CD4-positive, alpha-beta T cell treated with Interleukin-10 for 1 hour (primary cell): ENCODE measurements at places on chromosomes 16 and 17.

- no peak for DNase-seq
These were observed 108.1 kb downstream of the IRX3 start for GRCh38 chr16:54178478-54178976.

DNA sequence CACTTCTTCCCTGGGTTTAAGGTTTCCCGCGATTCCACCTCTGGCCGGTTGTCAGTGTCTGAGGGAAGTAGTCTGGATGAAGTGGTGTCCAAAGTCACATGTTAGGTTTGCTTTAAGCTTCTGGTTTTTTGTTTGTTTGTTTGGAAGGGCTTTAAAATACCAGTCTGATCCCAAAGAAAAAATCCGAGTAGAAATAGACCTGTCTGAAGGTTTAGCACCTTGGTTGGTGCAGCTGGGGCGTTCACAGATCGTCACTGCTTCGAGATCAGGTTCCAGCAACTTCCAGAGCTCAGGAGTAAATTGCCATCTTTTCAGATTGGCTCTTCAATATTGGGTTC lies 567 bp downstream of the TMEM97 start:
- no peak for DNase-seq

GRCh38 chr16:6964679-6965078 lies 368.0 kb upstream of the RBFOX1 start:
- no peak for DNase-seq

- DNase-seq, result no peak
These were observed 21.5 kb upstream of the RFFL start for GRCh38 chr17:35084987-35085386.

GRCh38 chr17:55830699-55831471 lies 80.0 kb downstream of the PCTP start:
- no peak for DNase-seq

DNA sequence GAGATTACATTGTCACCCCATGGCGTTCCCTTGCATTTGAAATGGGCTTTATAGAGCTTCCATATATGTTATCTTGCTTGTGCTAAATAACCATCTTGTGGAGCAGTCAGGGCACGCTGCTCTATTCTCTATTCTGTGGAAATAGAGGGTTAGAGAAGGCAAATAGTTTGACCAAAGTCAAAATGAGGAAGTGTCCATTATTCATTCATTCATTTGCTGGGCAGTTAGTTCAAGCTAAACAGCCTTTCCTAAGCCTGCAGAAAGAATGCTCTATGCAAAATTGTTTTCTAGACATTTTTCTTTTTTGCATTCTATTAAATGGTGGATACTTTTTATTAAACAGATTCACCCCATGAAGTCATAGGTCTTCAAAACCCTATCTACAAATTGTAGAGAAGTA lies 67.8 kb upstream of the ELAC2 start:
- no peak for DNase-seq

DNA sequence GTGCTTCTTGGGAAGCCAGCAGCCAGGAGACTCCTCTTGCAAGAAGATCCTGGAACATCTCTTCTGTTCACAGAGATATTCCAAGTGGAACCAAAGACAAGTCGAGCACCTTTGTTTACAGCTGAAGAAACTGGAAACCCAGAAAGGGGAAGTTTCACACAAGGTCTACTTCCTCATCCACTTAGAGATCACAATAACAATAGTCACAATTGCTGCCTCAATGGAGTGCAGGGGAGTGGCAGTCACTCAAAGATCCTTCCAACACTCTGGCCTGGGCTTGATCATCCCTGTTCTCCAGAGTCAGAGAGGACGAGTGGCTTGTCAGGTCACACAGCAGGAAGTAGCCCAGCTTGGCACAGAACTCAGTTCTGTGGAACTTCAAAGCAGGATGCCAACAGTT lies 46.9 kb upstream of the SIAH1 start:
- DNase-seq, result no peak

DNA sequence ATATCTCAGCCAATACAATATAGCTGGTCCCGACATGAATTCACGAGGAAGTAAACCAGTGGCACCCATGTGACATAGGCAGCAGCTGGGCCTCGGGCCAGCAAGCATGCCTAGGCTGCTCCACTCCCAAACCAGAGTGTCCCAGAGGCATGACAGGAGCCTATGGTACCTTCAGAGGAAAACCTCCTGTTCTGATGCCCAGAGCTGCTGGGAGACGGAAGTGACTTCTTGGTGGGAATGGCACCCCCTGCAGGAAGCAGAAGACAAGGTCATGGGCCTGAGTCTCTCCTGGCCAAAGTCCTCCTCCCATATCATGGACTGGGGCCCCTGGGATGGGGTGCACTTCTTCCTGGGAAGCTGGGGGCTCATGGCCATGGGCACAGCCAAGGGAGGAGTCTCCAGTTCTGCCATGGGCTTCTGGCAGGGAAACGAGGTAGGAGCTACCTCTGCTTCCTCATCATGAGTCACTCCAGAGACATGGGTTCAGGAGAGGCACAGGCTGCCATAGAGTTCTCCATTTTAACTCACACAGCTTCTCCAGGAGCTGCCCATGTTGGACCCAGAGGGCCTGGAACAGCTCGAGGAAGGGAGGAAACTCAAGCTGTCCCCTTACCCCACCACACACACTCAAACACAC lies 13.4 kb downstream of the FBF1 start:
- peak; percentile 8 for DNase-seq

GRCh38 chr17:41211845-41212466 lies 14.5 kb upstream of the KRTAP9-2 start:
- DNase-seq, result no peak

DNA sequence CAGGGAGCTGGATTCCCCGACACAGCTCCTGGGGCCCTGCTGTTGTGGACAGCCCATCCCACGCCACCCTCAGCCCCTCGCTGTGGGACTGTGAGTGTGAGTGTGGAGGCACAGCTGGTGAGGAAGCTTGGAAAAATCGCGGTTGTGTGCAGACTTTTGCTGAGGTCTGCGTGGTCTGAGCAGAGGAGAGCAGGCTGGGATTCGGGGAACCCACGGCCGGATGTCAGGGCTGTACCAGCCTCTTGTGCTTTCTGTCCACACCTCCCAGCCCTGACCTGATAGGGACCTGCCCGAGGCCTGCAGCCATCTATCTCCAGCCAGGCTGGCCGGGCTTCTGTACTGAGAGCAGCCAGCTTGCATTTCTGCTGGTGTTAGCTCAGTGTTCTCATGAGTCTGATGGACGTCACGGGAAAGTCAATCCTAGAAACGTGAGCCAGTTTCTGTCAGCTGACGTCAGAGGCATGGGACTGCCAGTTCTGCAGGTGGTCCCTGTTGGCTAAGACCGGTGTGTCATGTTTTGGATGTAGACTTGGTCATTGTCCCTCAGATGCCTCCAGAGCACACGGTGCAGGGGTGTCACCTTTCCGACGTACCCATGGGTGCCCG lies 72.8 kb upstream of the ZNF750 start:
- DNase-seq, result no peak

- DNase-seq, result peak; percentile 82
These were observed 1.6 kb downstream of the MRM1 start for GRCh38 chr17:36602924-36603384.

DNA sequence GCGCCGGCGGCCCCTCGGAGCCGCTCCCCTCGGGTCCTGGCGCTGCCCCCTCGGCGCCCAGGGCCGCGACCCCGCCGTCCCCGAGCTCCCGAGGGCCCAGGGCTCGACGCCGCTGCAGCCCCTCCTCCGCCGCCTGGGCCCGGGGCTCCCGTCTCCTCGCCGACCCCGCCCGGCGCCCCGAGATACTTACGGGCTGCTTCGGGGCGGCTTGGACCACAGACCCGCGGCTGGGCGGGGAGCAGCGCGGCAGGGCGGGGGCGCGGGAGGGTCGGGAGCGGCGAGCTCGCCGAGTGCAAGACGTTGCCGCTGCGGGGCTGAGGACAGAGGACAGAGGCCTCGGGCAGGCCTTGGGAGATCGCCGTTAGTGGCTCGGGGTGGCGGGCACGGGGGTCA lies 290 bp downstream of the TOB1 start:
- no peak for DNase-seq

GRCh38 chr16:85621698-85622428 lies 8.7 kb downstream of the GSE1 start:
- no peak for DNase-seq

- DNase-seq, result peak; percentile 87
These were observed 70.8 kb upstream of the TNRC6C start for GRCh38 chr17:77887464-77888241.

DNA sequence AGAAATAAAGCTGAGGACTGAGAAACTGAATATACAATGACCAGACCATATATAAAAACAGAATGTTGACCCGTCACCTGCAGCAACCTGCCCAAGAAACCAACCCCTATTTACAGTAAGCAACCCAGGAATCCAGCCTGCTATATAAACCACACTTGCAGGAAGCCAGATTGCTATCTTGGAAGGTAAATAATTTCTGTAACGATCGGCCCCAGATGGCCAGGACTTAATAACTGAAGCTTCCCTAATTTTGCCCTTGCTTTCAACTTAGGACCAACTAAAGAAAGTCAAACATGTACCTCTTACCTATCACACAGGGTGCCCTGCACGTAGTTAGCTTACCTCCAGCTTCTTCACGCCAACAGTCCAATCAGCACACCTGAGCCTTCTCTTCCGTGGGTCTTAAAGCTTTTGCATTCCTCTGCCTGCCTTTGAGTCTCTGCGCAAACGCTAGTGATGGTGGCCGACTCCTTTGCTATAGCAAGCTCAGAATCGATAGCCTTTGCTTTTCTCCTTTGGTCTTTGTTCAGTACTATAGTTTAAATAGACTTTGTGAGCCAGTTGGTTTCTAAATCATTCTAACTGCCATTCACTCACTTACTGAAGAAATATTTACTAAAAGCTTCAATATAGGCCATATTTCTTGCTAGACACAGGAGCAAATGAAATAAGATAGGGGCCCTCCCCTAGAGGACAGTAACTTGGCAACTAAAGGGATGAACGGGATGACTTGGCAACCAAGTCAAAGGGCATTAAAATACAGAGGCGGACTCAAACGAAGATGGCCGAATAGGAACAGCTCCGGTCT lies 31.3 kb downstream of the MPHOSPH6 start:
- no peak for DNase-seq

DNA sequence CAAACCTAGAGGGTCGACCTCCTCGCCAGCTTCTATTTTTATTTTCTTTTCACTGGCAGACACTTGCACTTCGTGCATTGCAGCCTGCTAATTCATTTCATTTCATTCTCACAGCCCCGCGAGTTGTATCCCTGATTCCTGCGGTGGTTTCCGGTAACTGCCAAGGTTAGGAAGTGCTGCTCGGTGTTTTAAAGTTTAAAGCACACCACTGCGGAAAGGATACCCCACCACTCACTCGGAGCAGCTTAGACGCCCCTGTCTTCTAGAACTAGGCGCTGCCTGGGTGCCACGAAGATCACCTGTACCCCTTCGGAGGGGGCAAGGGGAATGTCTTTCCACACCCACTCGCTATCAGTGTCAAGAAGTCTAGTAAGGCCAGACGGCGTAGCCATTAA lies 509 bp downstream of the CNEP1R1 start:
- peak; percentile 38 for DNase-seq

DNA sequence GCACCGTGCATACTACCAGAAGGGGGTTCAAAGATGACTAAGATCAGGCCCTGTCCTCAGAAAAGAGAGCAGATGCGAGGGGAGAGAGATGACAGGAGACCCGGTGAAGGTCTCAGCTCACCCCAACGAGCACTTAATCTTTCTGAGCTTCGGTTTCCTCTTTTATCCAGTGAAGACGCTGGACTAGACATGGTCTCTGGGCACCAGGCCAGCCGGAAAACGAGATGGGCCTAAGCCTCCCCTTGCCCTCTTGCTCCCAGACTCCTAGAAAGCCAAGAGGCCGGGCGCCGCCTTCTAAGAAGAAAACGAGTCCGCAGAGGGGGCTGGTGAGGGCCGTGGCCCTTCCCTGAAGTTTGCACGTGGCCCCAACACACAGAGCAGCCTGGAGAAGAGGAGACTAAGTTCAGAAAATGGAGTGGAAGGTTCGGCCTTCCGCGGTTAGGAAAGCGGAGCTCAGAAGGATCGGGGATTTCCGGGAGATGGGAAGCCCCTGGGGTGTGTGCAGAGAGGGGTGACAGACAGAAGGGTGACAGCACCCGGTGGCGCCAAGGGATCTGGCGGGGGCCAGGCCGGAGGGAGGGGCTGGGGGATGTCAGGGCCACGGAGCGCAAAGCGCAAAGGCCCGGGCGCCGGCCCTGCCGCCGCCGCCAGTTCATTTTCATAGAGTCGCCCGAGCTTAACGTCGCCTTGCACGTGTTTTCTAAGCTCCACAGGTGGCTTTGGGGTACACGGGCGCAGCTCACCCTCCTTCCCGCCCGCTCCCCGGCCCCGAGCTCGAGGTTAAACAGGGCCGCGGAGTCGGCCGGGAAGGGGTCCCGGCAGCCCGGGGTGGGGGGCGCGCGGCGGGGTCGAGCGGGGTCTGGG lies 42.1 kb upstream of the BHLHA9 start:
- DNase-seq, result peak; percentile 40

- DNase-seq, result no peak
These were observed 25.7 kb downstream of the ZSWIM7 start for GRCh38 chr17:15973834-15974233.

DNA sequence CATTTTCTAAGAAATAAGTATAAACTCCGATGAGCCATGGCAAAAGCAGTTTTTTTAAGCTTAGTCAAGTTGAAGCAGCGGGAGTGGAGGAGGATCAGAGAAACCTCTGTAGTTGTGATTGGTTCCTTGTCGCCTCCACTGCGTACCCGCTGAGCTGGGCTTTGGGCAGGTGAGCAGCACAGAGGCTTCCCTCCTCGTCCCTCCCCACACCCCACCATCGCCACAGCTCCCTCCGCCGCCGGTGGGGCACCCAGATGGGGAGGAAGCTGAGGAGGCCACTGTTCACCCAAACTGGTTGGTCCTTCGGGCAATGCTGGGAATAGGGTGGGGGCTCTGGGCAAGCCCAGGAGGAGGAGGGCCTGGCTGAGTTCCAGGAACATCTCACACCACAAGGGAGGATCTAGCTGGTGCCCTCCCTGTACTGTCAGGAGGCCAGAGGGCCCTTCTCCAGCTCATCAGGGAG lies 5.2 kb upstream of the MRPL38 start:
- DNase-seq, result no peak
